BJ (cell line): ENCODE measurements at places on chromosomes 11 and 22.

- no peak for DNase-seq
These were observed 385.1 kb downstream of the BUD13 start for GRCh38 chr11:116387641-116388040.

- no peak for DNase-seq
These were observed 21.2 kb upstream of the TP53AIP1 start for GRCh38 chr11:128963744-128964325.

DNA sequence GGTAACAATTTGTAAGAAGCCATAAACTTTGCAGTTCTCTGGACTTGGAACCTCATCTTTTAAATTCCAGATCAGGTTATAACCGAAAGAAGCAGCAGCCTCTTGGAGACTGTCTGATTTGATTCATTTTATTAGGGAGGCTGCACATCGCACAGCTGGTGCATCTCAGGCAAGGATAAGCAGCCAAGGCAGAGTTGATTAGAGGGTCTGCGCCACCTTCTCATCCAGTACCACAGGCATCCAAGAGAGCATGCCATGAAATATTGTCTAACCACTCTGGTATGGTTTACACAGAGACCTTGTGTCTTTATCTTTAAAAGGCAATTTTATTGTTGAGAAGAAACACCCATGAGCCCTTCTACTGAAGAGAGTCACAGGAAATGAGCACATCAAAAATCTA lies 16.2 kb upstream of the CWF19L2 start:
- no peak for DNase-seq

- peak; percentile 5 for DNase-seq
These were observed 28.3 kb downstream of the SERHL2 start for GRCh38 chr22:42581762-42582716.

DNA sequence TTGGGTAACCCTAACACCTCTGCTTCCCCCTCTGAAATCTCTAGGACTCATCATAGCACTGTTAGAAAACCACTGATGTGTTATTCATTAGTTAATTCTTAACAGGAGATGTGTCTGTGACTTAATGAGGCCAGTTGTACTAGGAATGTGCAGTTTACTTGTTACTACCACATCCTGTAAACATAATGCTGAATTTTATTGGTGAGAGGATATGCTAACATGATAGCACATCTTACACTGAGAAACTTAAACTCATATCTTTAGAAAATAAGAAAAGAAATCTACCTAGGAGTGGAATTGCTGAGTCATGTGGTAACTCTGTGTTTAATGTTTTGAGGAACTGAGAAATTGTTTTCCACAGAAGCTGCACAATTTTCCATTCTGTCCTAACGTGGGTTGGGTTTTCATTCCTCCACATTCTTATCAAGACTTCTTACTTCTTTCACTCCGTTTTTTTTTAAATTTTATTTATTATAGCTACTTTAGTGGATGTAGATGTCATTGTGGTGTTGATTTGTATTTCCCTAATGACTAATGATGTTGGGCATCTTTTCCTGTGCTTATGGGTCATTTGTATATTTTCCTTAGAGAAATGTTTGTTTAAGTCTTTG lies 33.7 kb downstream of the RNF121 start:
- no peak for DNase-seq

DNA sequence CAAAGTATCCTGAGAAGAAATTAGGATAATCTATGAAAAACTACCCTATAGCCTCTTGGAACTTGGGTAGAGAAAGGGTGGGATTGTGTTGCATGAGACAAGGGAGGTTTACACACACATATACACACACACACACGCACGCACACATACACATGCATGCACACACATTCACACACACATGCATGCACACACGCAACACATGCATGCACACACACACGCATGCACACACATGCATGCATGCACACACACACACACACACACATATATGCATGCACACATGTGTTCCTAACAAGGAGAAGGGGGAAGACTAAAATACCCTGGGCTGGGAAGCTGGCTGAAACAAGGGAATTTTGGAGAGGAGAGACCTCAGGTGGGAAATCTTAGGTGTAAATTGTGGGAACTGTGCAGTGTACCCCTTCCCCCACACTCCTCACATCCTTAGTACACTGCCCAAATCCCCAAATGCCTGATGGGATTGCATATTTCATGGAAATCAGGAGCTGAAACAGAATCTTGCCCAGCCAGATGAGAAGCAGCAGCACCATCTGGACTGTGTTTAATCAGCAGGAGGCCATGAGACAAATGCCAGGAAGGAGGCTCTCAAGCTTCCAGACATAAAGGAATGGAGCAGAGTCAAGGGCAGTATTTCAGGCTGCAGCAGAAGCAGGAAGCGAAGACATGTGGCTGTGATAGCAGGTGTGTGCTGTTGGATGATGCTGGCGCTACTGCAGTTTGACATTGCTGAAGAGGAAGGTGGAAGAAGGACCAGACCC lies 14.6 kb upstream of the POLD3 start:
- no peak for DNase-seq

DNA sequence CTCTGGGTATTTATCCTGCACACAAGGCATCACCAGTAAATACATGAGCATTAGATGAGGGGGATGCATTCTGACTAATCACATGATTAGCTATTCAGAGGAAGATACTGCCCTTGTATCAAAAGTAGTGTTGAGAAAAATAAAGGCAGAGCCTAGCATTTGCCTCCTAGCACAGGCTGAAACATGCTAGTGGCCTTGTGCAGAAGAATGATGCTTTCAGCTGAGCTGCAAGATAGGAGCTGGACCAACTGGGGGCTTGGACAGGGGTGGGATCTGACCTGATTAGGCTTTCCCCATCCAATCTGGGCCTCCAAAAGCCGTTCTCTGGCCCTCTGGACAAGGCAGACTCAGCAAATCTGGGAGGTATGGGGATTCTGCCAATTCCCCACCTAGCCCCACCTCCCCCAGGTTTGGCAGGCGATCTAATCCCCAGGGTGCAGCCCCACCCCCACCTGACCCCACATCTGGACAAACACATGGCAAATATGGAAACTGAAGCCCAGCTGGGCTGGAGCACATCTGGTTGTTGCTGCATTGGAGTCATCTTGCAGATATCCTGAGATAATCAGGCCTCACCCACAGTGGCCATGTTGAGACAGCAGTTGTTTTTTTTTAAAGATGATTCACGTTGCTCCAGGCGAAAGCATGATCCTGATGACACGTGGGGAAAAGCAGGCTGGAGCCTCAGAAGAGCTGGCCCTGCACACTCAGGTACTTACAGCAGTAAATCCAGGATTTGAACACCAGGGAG lies 4.4 kb upstream of the MISFA start:
- peak; percentile 67 for DNase-seq

- no peak for DNase-seq
These were observed 45.3 kb upstream of the ARHGAP32 start for GRCh38 chr11:129237456-129237855.

- no peak for DNase-seq
These were observed 4.8 kb upstream of the FXYD6 start for GRCh38 chr11:117881217-117881616.

GRCh38 chr11:8023831-8024555 lies 36.9 kb downstream of the EIF3F start:
- no peak for DNase-seq

GRCh38 chr11:46835897-46836296 lies 10.2 kb downstream of the CKAP5 start:
- DNase-seq: no peak

GRCh38 chr11:111672949-111673348 lies 70.7 kb downstream of the SIK2 start:
- DNase-seq: no peak

- no peak for DNase-seq
These were observed 14.5 kb upstream of the MSANTD2 start for GRCh38 chr11:124814739-124815138.

- DNase-seq: no peak
These were observed 3.9 kb upstream of the NUP50 start for GRCh38 chr22:45159652-45160462.

DNA sequence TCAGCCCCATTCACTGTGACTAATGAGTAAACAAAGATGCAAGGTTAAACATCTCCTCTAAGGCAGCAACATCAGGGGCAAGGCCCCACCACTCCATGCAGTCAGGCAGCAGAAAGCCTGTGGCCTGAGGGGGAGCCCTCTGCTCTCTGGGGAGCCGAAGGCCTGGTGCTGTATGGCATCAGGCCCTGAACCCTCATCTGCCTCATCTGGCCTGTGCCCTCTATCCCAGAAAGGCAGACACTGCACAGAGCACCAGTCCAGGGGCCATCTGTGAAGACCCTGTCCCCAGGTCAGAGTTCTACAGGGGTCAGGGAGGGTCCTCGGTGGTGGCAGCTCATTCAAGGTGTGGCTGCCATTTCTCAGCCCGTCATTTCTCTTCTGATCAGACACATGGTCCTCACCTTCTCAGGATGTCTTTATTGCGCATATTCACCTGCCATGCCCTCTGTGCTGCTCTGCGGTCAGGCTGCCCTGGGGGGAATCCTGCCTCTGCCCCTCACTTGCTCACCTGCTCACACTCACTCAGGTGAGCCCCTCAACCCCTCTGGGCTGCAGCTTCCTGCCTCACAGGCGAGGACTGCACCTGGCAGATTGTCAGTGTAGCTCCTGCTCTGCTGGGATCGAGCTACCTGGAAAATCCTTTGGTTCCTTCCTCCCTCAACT lies 103.1 kb upstream of the PITPNB start:
- DNase-seq: no peak

DNA sequence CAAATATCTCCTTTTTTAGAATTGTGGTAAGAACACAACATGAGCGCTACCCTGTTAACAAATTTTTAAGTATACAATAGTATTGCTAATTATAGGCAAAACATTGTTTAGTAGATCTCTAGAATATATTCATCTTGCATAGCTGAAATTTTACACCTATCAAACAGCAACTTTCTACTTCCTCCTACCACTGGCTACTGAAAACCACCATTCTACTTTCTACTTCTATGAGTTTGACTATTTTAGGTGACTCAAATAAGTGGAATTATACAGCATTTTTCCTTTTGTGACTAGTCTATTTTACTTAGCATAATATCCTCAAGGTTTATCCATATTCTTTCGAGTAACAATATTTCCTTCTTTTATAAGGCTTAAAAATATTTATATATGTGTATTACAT lies 128.4 kb downstream of the FAM76B start:
- DNase-seq: no peak

GRCh38 chr22:29205594-29206371 lies at the start of gene EMID1:
Gene EMID1, plus strand, starts transcription at chr22:29205896. Its CDS starts 143 bp downstream, at chr22:29206039.
- no peak for DNase-seq

GRCh38 chr11:11027288-11027687 lies 169.4 kb upstream of the ZBED5 start:
- peak; percentile 46 for DNase-seq

- no peak for DNase-seq
These were observed 8.9 kb downstream of the CNTF start for GRCh38 chr11:58631378-58631777.

DNA sequence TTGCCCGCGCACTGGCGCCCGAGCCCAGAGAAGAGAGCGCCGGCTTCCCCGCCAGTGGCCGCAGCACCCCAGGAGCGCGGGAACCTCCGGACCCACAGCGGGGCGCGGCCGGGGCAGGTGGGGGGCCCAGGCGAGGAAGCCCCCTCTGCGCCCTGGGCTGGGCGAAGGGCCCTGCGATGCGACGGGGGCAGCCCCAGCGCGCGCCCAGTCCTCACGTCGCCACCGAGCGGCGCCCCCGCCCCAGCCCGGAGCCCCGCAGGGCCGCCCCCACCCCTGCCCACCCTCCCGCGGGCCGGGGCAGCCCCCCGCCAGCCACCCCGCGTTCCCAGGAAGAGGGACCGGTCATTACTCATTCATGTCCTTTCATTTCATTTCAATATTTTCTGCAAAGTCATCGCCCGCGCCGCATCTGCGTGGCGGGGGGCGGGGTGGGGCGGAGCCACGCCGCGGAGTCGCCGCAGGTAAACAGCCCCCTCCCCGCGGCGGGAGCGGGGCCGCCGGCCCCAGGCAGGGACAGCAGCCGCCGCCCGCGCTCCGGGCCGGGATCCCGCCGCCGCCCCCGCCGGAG lies 673 bp upstream of the PANX2 start:
- DNase-seq: no peak

DNA sequence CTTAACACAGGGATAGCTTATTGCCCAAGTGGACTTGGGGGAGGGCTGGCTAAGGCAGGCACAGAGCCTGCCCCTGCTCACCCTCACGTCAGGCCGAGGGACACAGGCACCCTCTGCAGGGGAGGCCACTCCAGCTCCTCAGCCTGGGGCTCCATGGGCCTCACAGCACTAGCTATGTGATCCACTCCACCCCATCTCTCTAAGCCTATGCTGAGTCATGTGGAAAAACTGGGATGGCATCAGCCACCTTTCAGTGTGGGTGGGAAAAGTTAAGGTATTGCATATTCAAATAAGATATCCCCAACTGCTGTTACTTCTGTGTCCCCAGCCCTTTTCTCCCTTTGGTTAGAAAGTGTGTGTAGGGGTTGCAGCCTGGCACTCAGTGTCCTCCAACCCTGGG lies 22.3 kb downstream of the RANGAP1 start:
- DNase-seq: no peak

DNA sequence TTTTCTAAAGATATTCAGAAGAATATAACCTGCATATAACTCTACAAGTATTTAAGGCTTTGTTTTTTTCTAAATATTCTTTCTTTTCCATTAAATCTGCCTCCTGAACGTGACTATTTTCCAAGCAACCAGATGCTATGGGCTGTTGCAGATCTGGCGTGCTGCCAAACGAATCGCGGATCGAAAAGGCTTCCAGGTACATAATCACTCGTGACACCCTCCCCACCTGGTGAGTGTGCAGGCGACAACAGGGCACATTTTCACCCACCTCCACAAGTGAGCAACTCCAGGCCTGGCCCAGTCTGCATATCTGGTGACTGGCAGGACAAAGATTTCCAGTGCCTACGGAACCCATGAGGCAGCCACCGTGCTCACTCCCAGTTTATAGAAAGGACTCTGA lies 660.1 kb downstream of the OPCML start:
- DNase-seq: no peak

GRCh38 chr11:2451336-2451735 lies 6.5 kb downstream of the KCNQ1 start:
- DNase-seq: no peak

DNA sequence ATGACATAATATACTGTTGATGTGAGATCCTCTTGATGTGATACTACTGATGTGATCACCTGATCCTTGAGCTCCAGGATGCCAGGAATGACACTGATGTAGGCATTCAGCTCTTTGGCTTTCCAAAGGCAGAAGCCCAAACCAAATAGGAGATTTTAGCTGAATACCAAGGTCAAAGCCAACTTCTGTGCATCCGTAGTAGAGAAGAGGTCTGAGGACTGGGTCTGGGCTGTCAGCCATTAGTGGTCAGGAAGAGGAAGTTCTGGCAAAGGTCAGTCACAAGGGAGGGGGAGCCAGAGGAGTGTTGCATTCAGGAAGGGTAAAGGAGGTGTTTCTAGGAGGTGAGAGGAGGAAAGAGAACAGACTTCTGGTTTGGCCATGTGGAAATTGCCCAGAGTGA lies 53.4 kb upstream of the PARVG start:
- DNase-seq: no peak

DNA sequence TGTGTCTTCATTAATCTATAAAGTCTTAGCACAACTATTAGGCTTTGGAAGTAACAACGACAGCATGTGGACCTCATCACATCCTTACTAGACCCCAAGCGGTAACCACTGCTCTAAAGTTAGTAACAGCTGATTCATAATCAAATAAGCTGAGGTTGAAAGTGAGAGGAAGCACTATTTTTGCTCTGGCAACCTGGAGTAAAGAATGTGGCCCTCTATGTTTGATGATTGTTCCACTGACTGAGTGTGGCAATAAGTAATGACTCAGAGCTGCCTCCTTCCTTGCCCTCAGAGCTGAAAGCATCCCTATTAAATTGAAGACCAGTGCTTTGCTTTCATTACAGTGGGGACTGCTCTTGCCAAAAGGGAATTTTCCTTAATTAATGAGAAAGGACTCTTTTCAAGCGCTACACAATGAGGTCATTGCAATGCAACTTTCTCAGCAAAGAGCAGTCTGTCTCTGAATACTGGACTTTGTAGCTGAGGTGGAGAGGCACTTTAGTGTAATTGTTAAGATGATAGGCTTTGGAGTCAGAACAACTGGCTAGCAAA lies 906.1 kb upstream of the RAG2 start:
- DNase-seq: peak; percentile 92
